ENCODE measurements at places on chromosomes 3 and 15.
A peak's percentile ranks its signal among the peaks of the same experiment; 100 is the strongest.

DNA sequence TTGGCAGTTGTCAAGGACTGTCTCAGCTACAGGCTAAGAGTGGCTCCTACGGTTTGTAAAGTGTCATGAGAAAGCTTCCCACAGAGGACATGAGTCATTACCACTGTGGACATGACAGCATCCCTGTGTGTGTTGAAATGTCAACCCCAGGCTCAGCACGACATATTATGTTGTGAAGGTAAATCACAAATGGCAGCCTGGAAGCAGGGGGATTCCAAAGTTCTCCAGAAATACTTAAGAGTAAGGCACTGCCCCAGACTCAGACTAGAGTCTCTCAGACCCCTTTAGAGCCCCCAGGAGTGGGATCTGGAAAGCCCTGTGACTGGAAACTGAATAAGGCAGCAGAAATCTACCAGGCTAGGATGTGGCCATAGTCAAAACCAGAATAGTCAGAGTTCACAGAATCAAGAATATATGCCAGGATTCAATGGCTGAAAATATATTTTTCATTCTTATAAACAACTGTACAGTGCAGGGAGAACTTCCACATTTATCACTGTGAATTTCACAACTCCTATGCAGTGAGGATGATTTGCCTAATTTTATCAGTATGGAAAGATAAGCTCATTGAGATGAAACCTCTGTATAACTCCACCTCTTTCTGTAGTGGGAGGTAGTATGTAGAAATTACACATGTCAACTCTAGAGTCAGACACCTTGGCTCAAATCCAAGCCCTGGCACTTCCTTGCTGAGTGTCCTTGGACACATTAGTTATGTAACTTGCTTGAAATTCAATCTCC is 237.1 kb upstream of the CFAP20DC start:
- DNase-seq, result no peak

DNA sequence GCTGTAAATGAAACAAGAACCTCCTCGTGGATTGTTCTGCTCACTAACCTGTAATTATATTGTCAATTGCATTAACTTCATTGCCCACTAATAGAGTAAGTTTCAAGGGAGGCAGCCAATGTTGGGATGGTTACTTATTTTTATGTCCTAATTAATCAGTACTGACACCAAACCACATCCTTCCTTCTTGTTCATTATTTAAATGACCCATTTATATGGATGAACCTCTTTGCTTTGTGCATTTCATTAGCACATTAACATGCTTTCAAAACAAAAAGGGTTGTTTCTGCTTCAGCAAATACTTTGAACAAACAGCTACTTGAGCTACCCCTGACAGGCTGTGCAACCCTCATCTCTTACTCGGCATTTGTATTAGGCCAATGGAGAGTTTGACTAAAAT is 374.2 kb downstream of the MECOM start:
- no peak for DNase-seq

DNA sequence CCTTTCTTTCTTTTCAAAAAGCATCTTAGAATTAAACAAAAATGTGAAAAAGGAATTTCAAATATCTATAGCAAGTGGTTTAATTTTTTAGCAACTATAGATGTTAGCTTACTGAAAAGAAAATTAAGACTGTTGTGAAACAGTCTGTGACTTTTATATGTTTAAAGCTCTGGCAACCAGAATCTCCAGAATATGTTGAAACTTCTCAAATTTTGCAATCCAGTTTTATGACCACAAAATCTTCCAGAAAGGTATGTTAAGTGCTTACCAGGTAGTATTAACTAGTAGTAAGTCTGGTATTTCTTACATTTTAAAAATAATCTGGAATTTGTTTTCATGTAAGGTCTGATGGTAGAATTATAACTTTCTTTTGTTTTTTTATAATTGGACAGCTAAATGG is 235.0 kb downstream of the SLC9A9 start:
- no peak for DNase-seq

DNA sequence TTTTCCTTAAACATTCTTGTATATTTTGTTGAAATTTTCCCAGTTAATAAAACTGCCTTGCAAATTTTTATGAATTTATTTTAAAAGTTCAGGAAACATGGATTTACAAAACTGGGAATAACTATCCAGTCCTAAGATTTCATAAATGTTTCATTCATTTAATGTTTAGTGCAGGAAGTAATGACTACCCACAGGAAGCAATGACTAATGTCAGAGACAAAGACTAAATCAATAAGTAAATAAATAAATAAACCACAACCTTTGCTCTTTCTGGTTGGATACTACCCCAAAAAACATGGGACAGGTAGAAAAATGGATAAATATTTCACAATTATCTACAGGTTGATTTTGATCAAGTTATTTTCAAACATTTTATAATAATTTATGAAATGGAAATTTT is 48.8 kb upstream of the TMCO5A start:
- DNase-seq, result no peak

DNA sequence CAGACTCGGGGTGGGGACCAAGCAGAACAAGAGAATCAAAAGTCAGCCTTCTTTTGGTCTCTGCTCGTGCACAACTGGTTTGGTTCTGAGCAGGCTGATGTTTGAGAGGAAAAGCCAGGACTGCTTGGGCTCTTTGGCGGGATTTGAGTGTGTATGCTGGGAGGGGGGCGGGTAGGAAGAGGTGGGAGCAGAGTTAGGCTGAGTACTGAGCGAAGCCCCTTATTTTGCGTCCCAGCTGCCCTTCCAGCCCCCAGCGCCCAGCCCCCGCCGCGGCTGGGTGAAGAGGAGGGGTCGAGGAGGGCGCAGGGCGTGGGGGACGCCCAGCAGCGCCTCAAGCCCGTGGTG is 153.5 kb upstream of the GOLIM4 start:
- DNase-seq, result no peak

- DNase-seq, result no peak
Measured at GRCh38 chr3:152780553-152780952, 54.4 kb upstream of the P2RY1 start.

GRCh38 chr3:186828340-186828739 is 14.2 kb upstream of the ADIPOQ start:
- no peak for DNase-seq

DNA sequence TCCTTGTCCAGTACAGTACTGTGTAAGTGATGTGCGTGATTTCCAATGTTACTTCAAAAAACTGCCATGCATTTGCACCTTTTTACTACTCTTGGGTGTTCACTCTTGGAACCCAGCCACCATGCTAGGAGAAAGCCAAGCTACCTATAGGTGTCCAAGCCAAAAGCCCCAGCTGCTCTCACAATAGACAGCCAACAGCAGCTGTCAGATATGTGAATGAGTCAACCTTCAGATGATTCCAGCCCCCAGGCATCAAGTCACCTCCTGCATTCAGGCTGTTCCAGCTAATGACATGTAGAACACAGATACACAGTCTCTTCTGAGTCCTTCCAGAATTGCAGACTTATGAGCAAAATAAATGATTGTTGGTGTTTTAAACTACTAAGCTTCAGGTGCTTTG is 417.7 kb upstream of the TGFBR2 start:
- DNase-seq, result peak; percentile 92

- no peak for DNase-seq
Measured at GRCh38 chr15:52984507-52984906, 194.4 kb upstream of the ONECUT1 start.

DNA sequence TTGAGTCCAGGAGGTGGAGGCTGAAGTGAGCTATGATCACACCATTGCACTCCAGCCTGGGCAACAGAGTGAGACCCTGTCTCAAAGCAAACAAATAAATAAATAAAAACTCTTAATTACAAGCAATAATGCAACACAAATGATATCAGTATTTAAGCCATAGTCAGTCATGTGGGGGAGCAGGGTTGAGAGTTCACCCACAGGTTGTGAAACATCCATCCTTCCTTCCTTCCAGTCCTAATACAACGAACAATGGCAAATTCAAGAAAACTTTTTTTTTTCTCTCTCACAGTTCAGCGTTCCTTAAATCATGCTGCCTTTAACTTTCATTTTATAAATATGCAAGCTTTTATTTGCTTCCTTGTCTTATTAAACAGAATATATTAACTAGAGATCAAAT is 24.1 kb downstream of the ZNF592 start:
- DNase-seq, result no peak

GRCh38 chr3:15997274-15997943 is 177.1 kb upstream of the GALNT15 start:
- no peak for DNase-seq

- no peak for DNase-seq
Measured at GRCh38 chr15:89184357-89184756, 37.0 kb downstream of the RLBP1 start.

GRCh38 chr3:72273615-72274014 is 488.7 kb upstream of the PROK2 start:
- DNase-seq, result no peak

- DNase-seq, result no peak
Measured at GRCh38 chr15:67505675-67506572, 15.0 kb upstream of the C15orf61 start.

DNA sequence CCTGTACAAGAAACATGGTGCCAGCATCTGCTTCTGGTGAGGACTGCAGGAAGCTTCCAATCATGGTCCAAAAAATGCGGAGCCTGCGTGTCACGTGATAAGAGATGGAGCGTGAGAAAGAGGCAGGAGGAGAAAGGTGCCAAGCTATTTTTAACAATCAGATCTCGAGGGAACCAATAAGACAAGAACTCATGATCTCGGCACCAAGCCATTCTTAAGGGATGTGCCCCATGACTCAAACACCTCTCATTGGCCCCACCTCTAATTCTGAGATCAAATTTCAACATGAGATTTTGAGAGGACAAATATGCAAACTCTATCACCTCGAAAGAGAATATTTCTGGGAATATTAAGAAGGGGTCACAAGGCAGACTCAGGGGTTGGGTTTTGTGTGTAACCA is 107.2 kb downstream of the PYDC2 start:
- DNase-seq, result no peak

- DNase-seq, result no peak
Measured at GRCh38 chr3:183275418-183275817, 22.4 kb downstream of the B3GNT5 start.

GRCh38 chr3:97736928-97737327 is 27.6 kb upstream of the ARL6 start:
- DNase-seq, result no peak

DNA sequence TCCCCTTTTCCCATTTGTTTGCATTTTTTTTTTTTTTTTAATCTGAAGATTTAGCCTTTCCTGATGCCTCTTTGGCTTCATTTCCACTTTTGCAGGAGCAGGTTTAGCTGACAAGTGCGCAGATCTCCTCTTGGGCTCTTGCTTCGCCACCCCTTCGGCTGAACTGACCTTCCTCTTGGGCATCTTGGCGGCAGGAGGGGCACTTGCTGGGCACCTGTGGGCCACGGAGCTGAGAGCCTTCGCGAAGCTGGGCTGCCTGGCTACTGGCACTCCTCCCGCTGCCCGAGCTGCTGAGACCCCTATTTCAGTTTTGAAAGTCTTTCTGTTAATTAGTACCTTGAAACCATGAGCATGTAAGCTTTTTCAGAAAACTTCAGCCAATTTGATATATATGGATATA is 8.8 kb downstream of the ARL13B start:
- no peak for DNase-seq

- peak; percentile 90 for DNase-seq
Measured at GRCh38 chr3:165206454-165207266, 10.5 kb upstream of the SLITRK3 start.

GRCh38 chr3:197428117-197428801 is 127.5 kb downstream of the BDH1 start:
- DNase-seq, result no peak

DNA sequence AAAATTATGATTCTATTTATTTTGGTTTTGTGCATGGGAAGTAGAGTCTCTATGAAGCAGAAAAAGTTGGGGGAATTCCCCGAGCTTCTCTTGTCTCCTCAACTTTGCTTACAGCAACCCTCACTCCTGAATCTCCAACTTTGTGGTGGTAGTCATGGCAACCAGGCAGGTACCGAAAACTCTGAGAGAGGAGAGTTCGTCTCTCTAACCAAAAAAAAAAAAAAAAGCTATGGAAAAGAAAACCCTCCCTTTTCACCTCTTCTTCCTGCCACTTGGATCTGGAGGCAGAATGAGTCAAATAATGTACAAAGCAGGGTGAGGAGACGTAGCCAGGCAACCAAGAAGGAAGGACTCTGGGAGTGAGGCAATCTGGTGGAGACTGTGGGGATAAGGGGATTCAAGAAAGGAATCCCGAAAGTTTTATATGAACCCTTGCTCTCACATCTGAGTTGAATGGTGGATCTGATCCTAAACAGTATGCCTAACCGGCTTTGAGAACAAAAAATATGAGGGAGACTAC is 108.1 kb downstream of the PLOD2 start:
- DNase-seq, result no peak

DNA sequence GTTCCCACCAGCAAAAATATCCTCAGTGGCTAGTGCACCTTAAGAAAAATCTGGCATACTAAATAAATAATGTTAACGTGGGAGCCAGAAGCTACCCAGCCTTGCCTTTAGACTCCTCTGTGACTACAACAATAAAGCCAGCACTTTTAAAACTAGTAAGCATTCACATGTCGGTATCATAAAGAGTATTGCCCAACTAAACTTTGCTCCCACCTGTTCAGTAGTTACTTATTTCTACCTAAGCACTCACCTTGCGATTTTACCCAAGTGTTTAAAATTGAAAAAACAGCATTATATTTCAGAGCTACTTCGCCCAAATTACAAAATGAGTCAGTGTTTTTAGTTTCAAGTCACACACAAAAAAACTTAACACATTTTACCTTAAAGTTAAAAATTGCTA is 12.8 kb downstream of the ALDH1L1 start:
- no peak for DNase-seq

DNA sequence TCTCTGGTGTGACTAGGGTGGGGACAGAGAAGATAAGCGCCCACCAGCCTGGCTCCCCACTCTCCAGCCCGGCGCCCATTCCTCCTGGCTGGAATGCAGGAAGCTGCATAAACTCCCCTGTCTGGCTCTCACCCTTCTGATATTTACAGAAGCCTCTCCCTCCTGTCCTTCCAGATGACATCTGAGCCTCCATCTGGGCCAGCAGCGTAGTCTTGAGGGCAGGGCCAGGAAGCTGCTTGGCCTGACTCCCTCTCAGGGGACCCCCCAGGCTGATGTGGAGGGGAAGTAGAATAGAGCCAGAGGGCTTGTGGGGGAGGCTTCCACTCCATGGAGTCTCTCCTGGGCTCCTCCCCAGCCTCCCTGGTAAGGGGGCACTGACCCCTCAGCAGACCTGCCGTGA is 49.9 kb downstream of the LINGO1 start:
- DNase-seq, result no peak

DNA sequence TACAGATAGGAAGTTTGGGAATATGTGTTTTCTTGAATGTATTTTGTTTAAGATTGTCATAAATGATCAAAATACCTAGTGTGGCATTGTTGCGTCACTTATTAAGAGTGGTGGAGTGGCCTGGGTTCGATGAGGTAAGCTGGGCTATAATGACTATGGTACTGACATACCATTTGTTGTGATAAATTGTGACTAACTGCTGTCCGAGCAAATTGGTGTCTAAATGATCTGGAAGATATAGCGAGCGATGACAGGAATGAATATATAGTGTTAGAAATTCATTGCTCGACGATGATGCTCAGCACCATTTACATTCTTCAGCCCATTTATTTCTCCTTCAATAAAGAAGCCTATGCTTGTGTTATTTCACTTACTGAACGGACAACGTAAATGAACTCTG is 123.3 kb downstream of the MCTP2 start:
- no peak for DNase-seq

GRCh38 chr3:126417515-126417914 is 22.8 kb downstream of the CFAP100 start:
- no peak for DNase-seq
